ENCODE measurements at places on chromosomes 16 and 17.

GRCh38 chr17:3891626-3892094, 1.2 kb downstream of the CAMKK1 start:
- DNase-seq, result no peak

DNA sequence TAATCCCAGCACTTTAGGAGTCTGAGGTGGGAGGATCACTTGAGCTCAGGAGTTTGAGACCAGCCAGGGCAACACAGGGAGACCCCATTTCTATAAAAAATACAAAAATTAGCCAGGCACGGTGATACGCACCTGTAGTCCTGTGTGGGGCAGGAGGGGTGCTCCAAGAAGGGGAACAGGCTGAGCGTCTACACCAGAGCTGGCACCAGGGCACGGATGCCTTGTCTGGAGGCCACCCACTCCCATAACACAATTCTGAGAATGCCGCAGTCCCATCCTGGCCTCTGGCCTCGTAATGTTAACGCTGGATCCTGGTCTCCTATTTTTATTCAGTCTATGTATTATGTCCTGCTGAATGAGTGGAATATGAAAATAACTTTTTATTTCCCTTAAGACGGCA, 161.3 kb downstream of the WSCD1 start:
- no peak for DNase-seq

GRCh38 chr17:37182786-37183465, 192.9 kb upstream of the C17orf78 start:
- DNase-seq, result no peak

DNA sequence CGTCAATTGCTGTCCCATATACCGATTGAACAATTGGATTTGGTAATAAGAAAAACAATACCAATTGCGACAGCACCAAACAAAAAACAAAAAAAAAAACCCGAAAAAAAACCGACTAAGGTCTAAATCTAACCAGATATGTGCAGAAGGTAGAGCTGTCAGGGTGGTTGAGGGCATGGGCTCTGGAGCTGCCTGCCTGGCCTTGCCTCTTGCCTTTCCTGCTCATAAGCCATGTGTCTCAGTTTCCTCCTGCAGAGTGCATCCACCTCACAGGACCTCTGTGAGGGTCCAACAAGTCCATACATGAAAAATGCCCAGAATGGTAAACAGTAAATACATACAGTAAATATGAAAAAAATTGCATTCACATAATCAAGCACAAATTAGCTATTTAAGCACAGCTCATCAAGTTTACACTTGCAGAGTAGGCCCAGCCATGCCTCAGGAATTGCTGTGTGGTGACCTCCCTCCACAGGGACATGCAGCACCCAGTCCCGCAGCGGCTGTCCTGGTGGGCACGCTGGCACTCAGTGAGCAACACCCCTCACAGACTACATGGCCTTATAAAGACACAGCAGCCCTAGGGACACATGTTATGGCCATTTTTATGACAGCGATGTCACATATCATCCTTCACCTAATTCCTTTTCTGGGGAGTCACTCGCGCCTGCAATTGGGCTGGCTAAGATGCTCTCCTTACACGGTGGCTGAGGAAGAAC, 17.9 kb downstream of the TBC1D28 start:
- no peak for DNase-seq

DNA sequence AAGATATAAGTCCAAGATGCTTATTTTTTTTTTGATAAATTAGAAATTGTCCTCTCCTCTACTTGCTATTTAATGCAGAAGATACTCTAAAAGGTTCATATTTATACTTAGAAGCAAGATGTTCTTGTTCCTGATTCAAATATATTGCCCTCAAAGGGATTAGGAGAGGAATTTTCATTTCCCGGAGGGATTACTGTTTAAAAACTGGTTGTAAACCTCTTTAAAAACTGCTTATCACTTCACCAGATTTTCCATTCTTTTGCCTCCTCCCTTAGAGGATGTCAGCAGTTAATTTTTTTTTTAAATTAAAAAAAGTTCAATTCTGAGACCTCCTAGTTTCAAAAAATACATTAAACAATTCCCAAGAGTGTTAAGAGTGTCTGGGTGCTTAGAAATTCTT, 2.8 kb downstream of the TENT4B start:
- no peak for DNase-seq

GRCh38 chr17:19284005-19284959, 47.1 kb downstream of the EPN2 start:
- no peak for DNase-seq

- no peak for DNase-seq
Measured at GRCh38 chr17:45893725-45894021, 681 bp upstream of the MAPT start.

DNA sequence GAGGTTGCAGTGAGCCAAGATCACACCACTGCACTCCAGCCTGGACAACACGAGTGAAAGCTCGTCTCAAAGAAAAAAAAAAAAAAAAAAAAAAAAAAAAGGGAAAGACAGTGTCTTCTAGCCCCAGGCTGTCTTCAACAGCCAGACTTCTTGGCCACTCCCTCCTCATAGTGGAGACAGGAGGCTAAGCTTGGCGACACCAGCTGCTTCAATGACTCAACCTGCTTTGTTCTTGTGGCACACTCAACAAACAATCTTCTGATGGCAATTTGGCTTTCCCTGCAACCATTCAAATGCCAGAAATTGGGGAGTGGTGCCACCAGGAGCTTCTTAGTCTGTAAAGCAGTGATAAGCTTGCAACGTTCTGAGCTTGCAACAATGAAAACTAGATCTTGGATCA, 290.4 kb upstream of the DYNLRB2 start:
- no peak for DNase-seq

DNA sequence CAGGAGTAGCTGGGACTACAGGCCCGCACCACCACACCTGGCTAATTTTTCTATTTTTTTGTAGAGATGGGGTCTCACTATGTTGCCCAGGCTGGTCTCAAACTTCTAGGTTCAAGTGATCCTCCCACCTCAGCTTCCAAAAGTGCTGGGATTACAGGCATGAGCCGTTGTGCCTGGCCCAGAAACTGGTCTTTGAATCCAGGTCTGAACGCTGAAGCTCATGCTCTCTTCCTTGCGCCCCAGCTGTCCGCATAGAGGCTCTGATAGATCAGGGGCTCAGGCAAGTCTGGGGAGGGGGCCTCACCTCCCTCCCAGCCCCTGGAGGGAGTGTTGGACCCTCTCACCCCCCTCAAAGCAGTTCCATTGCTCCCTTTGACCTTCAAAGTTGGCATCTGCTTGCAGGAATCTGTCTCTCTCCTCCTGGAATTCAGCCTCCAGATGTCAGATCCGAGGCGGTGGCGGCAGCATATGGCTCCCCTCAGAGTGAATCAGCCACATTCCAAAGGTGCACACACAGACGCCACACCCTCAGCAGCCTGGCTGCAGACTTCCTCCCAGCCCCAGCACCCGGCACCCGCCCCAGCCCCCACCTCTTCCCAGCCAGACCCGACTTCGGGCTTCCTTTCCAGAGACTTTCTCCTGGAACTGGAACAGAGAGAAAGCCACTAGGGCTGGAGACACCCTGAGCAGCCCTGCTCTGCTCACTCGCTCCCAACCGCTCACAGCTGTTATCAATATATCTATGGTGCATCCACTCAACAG, 16.9 kb upstream of the GLIS2 start:
- DNase-seq, result no peak

- DNase-seq, result no peak
Measured at GRCh38 chr16:26688105-26688504, 378.6 kb upstream of the C16orf82 start.

GRCh38 chr17:44350733-44351226, 5.7 kb downstream of the GRN start:
- DNase-seq, result peak; percentile 82

GRCh38 chr16:71930013-71930563, 34.8 kb downstream of the IST1 start:
- no peak for DNase-seq

DNA sequence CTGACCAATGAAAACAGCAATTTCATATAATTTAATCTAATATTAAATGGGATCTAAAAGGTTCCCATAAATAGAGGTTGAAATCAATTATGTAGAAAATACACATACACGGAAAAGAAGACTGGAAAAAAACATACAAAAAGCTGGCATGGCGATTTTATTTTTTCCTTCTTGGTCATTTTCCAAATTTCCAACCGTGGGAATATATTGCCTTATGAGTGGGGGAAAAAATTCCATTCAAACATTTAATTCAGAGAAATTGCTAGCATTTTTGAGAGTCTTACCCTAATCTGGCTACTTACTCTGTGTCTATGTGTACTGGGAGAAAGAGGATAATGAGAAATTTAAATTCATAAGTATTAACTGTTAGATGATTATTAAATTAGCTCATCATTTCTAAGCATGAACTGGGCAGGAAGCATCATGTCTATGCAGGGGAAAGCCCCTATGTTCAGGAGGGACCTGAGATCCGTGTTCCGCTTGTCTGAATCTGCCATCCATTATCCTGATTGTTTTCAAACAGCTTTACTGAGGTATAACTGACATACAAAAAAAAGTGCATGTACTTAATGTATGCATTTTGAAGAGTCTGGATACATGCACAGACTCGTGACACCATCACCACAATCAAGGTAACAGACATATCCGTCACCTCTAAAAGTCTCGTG, 145.2 kb downstream of the XYLT1 start:
- DNase-seq, result no peak

- no peak for DNase-seq
Measured at GRCh38 chr17:83099570-83100181, 20.3 kb downstream of the METRNL start.

- DNase-seq, result peak; percentile 74
Measured at GRCh38 chr17:35969558-35970380, 11.5 kb downstream of the CCL16 start.

DNA sequence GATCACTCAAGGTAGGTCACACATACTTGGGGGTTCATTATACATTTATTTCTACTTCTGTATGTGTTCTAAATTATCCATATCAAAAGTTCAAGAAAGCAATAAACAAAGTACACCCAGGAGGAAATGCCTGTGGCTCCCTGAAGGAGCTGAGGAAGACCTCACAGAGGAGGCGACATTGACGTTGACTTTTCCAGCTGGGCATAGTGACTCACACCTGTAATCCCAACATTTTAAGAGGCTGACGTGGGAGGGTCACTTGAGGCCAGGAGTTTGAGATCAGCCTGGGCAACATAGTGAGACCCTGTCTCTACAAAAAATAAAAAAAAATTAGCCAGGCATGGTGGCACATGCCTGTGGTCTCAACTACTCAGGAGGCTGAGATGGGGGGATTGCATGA, 16.3 kb downstream of the ITGAD start:
- DNase-seq, result no peak

DNA sequence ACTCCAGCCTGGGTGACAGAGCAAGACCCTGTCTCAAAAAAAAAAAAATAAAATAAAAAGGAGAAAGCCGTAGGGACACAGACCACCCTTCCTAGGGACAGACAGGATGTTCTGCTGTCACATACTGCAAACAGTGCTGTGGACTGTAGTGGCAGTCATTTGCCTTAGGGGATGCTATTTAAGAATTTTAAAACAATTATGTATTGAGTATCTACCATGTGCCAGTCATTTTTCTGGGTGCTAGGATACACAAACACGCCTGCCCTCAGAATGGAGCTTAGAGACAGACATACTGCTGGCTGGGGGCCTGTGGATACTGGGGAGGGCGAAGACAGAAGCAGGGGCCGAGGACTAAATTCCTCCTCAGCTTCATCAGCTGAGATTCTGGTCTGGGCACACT, 45.5 kb downstream of the MRC2 start:
- no peak for DNase-seq

- no peak for DNase-seq
Measured at GRCh38 chr17:69188064-69188463, 40.6 kb downstream of the ABCA10 start.

- no peak for DNase-seq
Measured at GRCh38 chr16:140175-140857, 1.8 kb upstream of the NPRL3 start.

GRCh38 chr17:7704601-7705268, at the start of gene EFNB3:
Gene EFNB3 (plus strand): TSS chr17:7705202. CDS start chr17:7705599, 397 bp downstream.
- DNase-seq, result peak; percentile 53

DNA sequence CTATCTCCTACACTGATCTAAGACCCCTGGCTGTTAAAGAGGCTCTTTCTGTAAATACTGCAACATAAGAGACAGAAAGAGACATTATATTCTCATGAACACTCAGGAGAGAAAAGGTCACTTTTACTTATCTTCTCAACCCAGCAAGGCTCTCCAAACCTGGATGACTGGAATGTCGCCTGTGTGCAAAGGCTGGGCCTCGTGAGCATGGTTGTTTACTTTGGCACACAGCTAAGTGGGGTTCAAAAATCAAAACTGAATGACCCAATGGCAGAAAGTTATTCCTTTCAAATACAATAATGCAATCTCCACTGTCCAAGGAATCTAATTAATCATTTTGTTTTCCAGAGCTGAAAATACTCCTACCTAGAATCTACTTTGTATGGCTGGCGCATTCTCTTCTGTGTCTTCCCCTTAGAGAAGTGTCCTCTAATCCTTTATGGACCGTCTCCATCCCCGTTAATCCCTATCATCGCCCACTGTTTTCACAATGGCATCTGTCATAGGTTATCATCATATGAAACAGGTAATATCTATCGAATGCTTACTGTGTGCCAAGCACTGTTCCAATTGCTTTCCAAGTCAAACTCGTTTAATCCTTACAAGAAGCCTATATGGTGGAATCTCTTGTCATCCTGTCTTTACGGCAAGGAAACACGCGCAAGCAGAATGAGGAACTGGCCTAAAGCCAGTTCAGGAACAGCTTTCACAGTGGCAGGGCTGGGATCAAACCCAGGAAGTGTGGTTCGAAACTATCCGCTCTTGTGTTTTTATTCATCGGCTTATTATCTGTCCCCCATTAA, 1.3 kb downstream of the SLX4 start:
- peak; percentile 65 for DNase-seq

DNA sequence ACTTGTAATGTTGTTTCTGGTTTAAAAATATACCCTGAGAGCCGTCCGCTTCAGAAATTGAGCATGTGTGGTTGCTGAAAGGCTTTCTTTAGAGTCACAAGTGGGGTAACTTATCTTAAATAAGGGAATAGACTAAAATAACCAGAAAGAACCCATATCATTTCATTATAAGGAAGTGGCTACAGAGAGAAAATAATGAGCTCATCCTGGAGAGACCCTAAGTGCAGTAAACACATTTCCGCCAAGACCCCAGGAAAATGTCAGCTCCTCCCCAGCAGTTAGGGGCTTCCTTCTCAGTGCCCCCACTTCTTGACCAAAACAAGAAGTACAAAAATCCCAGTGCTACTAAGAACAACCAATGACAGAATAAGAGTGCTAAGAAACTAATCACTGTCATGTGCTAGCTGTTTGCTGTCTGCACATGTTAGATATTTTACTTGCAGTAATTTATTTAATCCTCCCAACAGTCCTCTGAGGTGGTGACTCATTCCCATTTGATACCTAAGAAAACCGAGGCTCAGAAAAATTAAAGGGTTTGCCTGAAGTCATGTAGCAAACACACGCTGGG, 83.5 kb downstream of the CDYL2 start:
- DNase-seq, result no peak

DNA sequence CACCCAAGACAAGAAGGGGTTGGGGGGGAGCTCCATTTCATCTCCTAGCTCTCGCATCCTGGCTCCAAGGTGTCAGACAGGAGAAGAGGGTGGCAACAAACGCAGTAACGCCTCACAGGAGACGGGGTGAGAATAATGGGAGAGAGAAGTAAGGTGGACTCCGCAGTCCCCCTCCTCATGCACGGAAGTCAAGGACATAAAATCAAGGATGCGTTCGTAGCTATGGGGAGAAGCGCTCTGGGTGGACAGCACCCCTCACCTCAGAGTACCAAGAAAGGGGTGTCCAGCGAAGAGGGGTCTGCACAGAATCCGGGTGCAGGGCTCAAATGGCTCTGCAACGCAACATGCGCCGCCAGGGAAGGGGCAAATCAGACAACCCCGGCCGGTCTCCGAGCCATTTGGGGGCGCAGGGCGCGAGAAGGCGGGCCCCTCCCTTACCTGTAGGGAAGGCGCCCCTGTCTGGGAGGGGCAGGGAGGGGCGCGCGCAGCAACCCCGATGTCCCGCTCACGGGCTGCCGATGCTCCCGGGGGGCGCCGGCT, 555 bp downstream of the HDAC5 start:
- no peak for DNase-seq
